Muscle of back (tissue), 13 donors: ENCODE measurements at places on chromosomes 12 and 14.

- DNase-seq, result no peak
These were observed at the start of gene CISTR for GRCh38 chr12:53751336-53752191. TSS of gene CISTR (minus strand) at chr12:53751979.

- no peak for DNase-seq
These were observed 117.2 kb downstream of the LRRK2 start for GRCh38 chr12:40342010-40342409.

DNA sequence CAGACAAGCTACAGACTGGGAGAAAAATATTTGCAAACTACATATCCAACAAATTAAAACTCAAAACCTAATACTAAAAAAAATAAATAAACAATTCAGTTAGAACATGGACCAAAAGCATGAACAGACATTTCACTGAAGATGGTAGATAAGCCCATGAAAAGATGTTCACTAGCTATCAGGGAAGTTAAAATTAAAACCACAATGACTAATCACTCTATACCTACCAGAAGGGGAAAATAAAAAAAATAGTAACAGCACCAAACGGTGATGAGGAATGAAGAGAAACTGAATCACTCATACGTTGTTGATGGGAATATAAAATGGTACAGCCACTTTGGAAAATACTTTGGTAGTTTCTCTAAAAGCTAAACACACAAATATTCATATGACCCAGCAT lies 31.1 kb upstream of the DHRS7 start:
- DNase-seq, result no peak

DNA sequence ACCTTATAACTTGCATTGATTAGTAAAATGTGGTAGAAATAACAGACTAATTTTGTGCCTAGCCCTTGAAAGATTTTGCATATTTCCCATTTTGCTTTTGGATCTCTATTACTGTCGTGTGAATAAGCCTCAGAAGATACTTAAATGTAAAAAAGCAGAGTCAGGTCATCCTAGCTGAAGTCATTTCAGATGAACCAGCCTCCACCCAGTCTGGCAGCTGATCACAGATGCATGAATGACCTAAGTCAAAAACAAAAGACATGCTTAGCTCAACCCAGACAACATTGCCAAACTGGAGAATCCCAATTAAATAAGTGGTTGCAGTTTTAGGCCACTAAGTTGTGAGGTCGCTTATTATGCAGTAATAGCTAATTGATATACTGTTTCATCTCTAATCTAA lies 349.9 kb downstream of the C12orf50 start:
- DNase-seq, result peak; percentile 46

GRCh38 chr12:45273717-45274271 lies 57.9 kb downstream of the ANO6 start:
- no peak for DNase-seq

- DNase-seq, result no peak
These were observed 12.5 kb downstream of the HNRNPC start for GRCh38 chr14:21256539-21257393.

DNA sequence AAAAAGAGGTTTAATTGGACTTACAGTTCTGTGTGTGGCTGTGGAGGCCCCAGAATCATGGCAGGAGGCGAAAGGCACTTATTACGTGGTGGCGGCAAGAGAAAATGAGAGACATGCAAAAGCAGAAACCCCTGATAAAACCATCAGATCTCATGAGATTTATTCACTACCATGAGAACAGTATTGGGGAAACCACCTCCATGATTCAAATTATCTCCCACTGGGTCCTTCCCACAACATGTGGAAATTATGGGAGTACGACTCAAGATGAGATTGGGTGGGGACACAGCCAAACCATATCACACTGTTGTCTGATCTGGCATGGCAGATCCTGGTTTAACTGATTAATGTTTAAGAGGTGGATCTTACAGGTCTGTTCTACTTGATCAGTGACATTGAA lies 5.6 kb downstream of the DDX47 start:
- no peak for DNase-seq

GRCh38 chr12:90295858-90296257 lies 587.2 kb upstream of the ATP2B1 start:
- DNase-seq, result no peak

DNA sequence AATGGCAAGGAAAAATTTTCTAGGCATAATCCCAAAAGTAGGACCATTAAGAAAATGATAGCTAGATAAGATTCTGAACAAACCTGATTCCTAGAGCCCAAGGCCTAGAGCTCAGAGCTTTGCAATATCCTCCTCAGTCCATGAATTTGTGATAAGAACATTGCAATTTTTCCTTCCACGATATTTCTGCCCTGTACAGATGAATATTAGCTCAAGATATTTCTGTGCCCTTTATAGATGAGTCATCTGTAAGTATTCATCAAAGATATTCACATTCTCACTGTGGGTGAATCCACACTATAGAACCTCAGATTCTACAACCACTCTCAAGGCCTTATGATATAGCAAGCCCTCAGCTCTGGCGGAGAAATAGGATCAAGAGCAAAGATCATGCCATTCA lies 37.5 kb downstream of the EAPP start:
- no peak for DNase-seq

DNA sequence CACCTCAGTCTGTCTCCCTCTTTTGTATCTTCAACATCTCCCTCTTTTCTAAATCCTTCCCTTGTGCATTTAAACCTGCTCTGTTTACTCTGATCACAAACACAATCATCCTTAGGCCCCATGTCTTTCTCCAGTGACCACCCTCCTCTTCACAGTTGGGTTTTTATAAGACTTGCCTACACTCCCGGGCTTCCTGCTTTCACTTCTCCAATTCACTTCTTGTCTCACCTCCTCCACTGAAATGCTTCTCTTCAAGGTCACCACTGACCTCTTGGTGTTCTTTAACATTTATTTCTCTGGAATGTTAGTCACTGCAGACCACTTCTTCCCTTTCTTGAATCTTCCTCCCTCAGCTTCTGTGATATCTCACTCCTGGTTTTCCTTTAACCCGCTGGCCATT lies 8.7 kb upstream of the SMCO2 start:
- DNase-seq, result no peak

DNA sequence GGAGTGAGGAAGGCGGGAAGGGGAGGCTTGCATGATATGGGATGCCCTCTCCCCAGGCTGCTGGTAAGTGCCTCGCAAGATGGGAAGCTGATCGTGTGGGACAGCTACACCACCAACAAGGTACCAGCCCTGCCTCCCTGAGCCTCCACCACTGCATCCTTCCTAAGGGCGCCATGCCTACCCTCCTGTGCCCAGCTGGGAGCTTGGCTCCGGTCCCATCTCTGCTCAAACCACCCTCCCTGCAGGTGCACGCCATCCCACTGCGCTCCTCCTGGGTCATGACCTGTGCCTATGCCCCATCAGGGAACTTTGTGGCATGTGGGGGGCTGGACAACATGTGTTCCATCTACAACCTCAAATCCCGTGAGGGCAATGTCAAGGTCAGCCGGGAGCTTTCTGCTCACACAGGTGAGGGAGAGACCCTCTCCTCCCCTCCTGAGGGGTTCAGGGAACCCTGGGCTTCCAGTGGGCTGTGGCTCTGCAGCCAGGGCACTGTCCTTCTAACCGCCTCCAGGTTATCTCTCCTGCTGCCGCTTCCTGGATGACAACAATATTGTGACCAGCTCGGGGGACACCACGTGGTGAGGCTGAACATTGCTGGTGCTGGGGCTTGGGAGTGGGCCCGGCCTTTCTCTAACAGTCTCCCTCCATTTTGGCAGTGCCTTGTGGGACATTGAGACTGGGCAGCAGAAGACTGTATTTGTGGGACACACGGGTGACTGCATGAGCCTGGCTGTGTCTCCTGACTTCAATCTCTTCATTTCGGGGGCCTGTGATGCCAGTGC lies 2.6 kb downstream of the GNB3 start:
- DNase-seq, result no peak
